ENCODE measurements at places on chromosomes 5 and 9. TPM values are rescaled to one million over a fixed set of nuclear protein-coding genes. Genes with fewer than 3 reads are reported as not detected.
A peak's percentile ranks its signal among the peaks of the same experiment; 100 is the strongest.

The SLCO6A1 gene
- not detected for total RNA-seq

The CD274 gene
- total RNA-seq = 0.82 TPM

The ANKRD18B gene
- 3.4 TPM for total RNA-seq

The DOCK8 gene
- total RNA-seq = 35.5 TPM

- no peaks in the 10 kb centered on the region for H3K27me3 ChIP-seq
- H3K4me3 ChIP-seq = no peak overlapping the region
- no peak for DNase-seq
Observed at GRCh38 chr5:1788828-1789227, 10.8 kb downstream of the MRPL36 start.

- H3K4me3 ChIP-seq = no peak overlapping the region
- H3K27ac ChIP-seq = no peak overlapping the region
- H3K27me3 ChIP-seq = no peaks in the 10 kb centered on the region
- H3K4me1 ChIP-seq = peaks cover 5% of the 10 kb centered on the region
- no peak for DNase-seq
Observed at GRCh38 chr5:82164176-82164976, 113.8 kb downstream of the RPS23 start.

GRCh38 chr9:37378613-37379004 is 43.9 kb upstream of the GRHPR start:
- H3K4me3 ChIP-seq = no peak overlapping the region
- no peak overlapping the region for H3K27ac ChIP-seq

DNA sequence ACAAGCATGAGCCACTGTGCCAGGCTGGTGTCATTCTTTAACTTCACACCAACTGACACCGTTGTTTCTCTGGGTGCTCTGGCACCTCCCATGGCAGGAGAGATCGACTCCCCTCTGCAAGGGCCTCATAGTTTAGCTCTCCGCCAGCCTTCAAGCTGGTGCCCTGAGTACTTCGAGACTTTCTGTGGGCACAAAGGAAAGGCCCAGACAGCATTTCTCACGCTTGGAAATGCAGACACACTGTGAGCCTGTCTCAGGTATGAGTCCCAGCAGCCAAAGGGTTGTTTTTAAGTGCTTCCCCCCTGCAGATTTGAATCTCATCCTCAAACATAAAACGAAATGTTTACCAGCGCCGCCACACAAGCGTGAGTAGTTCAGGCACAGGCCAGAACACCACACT is 11.1 kb upstream of the TCF7 start:
- no peak overlapping the region for H3K4me3 ChIP-seq
- DNase-seq = no peak
- H3K27me3 ChIP-seq = no peaks in the 10 kb centered on the region
- H3K4me1 ChIP-seq = no peaks in the 10 kb centered on the region
- H3K27ac ChIP-seq = no peak overlapping the region

DNA sequence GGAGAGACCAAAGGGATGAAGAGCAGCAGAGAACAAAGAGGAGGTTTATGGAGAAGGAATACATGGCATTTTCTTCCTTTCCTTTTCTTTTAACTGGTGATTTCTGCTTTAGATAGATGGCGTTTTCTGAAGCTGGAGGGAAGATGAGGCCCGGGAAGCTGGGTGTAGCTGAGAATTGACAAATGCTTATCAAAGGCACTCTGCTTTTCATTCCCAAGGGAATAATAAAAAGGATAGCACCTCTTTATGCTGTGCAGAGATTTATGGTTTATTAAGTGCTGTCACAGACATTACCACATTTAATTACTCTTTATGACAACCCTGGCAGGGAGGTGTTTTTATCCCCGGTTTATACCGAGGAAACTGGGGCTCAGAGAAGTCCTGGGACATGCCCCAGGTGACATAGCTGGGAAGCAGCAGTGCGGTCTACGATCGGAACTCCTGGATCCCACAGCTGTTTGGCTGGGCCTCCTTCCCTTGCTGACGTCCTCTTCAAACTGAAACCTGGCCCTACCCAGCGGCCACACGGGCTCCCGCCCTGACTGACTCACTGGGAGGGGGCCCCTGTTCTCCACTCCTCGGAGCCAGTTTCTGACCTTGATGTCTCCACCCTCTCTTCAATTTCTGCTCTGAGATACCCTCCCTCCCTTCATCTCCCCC is 8.2 kb upstream of the EPB41L4B start:
- peak; percentile 82 for DNase-seq
- no peak overlapping the region for H3K4me3 ChIP-seq
- H3K27me3 ChIP-seq = no peaks in the 10 kb centered on the region
- H3K36me3 ChIP-seq = no peaks in the 10 kb centered on the region
- H3K4me1 ChIP-seq = peaks cover 17% of the 10 kb centered on the region

- H3K27me3 ChIP-seq = no peaks in the 10 kb centered on the region
- H3K27ac ChIP-seq = no peak overlapping the region
- no peaks in the 10 kb centered on the region for H3K36me3 ChIP-seq
- H3K4me1 ChIP-seq = no peaks in the 10 kb centered on the region
Observed at GRCh38 chr5:112119508-112119907, 299.6 kb downstream of the EPB41L4A start.

DNA sequence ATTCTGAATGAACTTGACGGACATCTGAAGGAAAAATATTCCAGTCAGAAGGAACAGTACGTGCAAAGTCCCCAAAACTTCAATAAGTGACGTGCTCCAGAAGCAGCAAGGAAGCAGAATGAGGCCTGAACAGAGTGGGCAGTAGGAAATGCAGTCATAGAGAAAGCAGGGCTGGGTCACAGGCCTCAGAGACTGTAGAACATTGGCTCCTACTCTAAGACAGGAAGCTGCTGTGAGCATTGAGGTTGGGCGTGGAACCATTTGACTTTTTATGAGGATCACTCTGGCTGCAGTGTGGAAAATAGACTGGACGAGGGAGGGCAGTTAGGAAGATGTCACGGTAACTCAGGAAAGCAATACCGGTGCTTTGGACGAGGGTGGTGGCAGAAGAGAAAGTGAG is 64.0 kb downstream of the DOCK8 start:
- H3K27ac ChIP-seq = no peak overlapping the region
- H3K4me3 ChIP-seq = no peak overlapping the region
- DNase-seq = no peak
- no peaks in the 10 kb centered on the region for H3K4me1 ChIP-seq
- no peaks in the 10 kb centered on the region for H3K36me3 ChIP-seq

DNA sequence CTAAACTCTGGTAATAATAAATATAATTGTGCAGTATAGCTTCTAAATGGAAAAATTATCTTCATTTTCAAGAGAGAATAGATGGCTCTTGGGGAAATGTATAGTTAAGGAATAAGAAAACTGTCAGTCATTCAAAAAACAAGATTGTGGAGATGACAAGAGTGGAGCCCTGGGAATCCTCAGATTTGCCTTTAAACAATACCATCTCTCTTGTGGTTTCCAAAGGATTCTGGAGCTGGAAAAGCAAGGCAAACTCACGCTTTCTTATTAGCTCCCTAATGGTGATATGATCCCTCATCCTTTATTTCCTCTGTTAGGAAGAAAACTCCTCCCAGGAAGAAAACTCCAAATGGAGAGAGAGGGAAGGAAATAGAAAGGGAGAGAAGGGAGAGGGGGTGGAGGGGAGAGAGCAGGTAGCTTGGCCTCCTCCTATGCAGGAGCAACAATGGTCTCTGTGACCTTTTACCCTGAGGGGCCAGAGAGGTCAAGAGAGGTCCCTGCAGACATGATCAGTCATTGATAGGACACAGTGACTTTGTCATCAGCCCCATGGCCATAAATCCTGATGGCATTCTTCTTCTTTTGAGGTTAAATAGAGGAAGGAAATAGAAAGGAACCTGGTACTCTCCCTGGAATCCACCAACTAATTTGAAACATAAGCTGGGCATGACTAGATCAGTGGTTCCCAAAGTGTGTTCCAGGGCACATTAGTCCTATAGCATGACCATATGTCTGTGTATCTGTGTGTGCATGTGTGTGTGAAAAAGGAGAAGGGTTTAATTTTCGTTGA is 312.2 kb downstream of the ARRDC3 start:
- no peak for DNase-seq
- H3K4me3 ChIP-seq = no peak overlapping the region
- H3K27ac ChIP-seq = no peak overlapping the region
- H3K36me3 ChIP-seq = no peaks in the 10 kb centered on the region
- H3K4me1 ChIP-seq = no peaks in the 10 kb centered on the region
- H3K27me3 ChIP-seq = no peaks in the 10 kb centered on the region

All from prostate gland (tissue), 2 donors.